ENCODE measurements at places on chromosomes 6 and 20. TPM values are rescaled to one million over a fixed set of nuclear protein-coding genes. Genes with fewer than 3 reads are reported as not detected.

DNA sequence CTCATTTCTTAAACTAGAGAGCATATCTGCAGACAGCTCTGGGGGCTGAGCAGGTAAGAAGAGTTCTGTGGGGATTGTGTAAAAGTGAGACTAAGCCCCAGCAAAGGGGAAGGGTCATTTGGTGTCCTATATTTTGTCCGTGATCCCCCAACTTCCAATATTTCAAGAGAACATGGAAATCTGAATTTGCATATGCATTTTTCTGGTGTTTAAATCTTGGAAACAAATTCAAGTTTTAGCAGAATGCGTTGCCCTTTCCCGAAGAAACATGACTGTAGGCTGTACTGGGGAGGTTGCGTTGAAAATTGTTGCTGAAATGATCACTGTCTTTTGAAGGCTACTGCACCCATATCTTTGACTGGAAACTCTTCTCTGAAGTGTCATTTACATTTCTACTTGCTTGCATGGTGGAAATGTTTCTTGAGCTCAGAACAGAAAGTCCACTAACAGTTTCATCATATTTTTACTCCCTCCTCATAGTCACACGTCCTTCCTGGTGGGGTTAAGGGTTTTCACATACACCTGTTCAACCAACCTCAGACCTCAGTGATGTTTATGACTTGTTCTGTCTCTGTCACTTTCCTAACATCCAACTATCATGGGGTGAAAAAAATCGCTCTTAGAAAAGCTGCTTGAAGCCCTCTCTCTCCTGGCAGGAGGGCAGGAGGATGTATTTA is 140.3 kb downstream of the BCAS1 start:
- no peaks in the 10 kb centered on the region for H3K27me3 ChIP-seq
- H3K4me1 ChIP-seq: peaks cover 62% of the 10 kb centered on the region
- no peak overlapping the region for H3K4me3 ChIP-seq
- DNase-seq: no peak

GRCh38 chr6:92364948-92365541 is 1054.3 kb downstream of the EPHA7 start:
- no peak for DNase-seq
- H3K4me1 ChIP-seq: no peaks in the 10 kb centered on the region
- no peak overlapping the region for H3K27ac ChIP-seq
- H3K36me3 ChIP-seq: no peaks in the 10 kb centered on the region

GRCh38 chr6:127518191-127518709 is 885 bp downstream of the MTCL3 start:
- peak overlapping the region; percentile 57 for H3K4me3 ChIP-seq
- no peak for DNase-seq
- peaks cover 45% of the 10 kb centered on the region for H3K27me3 ChIP-seq
- no peak overlapping the region for H3K27ac ChIP-seq
- peaks cover 44% of the 10 kb centered on the region for H3K4me1 ChIP-seq

GRCh38 chr20:44946271-44946852 is 13.8 kb downstream of the TOMM34 start:
- H3K4me3 ChIP-seq: no peak overlapping the region
- H3K36me3 ChIP-seq: peaks cover 66% of the 10 kb centered on the region
- no peak for DNase-seq
- H3K27me3 ChIP-seq: no peaks in the 10 kb centered on the region
- peaks cover 1% of the 10 kb centered on the region for H3K4me1 ChIP-seq

DNA sequence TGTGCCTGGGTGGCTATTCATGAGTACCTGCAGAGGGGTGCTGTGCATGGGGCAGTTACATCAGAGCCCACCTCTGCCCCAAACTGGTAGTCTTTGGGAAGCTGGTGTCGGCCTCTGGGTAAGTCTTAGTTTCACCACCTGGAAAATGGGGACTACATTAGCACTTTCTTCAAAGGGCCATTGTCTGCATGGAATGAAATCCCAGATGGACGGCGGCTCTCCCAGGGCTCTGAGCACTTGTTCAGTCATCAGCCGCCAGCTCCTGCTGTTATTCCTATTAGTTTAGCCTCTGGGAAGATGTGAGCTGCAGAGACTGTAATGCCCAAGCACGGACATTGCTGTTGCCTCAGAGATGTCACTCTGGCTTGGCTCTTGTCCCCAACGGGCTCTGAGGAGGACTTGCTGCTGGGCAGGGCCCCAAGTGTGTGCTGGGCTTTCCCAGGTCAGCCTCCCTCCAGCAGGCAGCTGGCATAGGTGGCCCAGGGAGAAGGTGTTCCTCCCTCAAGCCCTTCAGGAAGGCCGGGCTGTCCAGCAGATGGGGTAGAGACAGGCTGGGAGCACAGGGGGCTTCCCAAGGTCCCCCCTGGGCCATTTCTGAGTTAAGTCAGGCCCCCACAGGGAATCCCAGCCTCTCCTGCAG is 268.3 kb downstream of the TFAP2C start:
- no peak overlapping the region for H3K27ac ChIP-seq
- H3K27me3 ChIP-seq: no peaks in the 10 kb centered on the region

GRCh38 chr6:28597217-28597835 is 71.6 kb downstream of the GPX5 start:
- no peaks in the 10 kb centered on the region for H3K36me3 ChIP-seq
- no peak overlapping the region for H3K27ac ChIP-seq
- H3K4me1 ChIP-seq: peaks cover 7% of the 10 kb centered on the region
- H3K4me3 ChIP-seq: no peak overlapping the region

DNA sequence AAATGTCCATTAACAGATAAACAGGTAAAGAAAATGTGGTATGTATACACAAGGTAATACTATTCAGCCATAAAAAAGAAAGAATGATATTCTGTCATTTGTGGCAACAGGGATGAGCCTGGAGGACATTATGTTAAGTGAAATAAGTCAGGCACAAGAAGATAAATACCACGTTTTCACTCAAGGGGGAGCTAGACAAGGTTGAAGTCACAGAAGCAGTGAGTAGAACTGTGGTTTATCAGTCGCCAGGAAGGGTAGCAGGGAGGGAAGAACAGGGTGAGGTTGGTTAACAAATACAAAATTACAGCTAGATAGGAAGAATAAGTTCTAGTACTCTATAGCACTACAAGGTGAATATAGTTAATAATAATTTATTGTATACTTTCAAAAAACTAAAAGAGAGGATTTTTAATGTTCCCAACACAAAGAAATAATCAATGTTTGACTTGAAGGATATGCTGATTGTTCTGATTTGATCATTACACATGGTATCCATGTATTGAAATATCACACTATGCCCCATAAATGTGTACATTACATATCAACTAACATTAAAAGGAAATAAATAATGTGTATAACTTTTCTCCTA is 21.1 kb downstream of the RTN4IP1 start:
- peak; percentile 55 for DNase-seq
- H3K27me3 ChIP-seq: no peaks in the 10 kb centered on the region
- H3K27ac ChIP-seq: no peak overlapping the region
- H3K4me1 ChIP-seq: peaks cover 12% of the 10 kb centered on the region

GRCh38 chr20:17614176-17614811 is 44.4 kb downstream of the DSTN start:
- H3K36me3 ChIP-seq: peaks cover 23% of the 10 kb centered on the region
- H3K27me3 ChIP-seq: no peaks in the 10 kb centered on the region
- peaks cover 43% of the 10 kb centered on the region for H3K4me1 ChIP-seq
- H3K4me3 ChIP-seq: no peak overlapping the region

DNA sequence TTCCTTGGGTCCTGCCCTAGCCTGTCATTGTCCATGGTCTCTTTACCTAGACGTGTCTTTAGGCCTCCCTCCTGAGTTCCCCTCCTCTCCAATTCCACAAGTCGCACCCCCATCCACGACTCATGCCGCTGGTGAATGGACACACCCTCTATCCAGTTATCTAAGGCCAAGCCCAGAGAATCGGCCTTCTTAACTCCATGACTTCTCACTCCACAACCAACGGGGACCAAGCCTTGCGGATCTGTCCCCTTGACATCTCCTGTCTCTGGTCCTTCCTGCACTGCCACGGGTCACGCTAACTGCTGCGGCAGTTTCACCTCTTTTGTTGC is 7.0 kb upstream of the RREB1 start:
- peaks cover 12% of the 10 kb centered on the region for H3K27me3 ChIP-seq
- H3K36me3 ChIP-seq: no peaks in the 10 kb centered on the region
- peaks cover 7% of the 10 kb centered on the region for H3K4me1 ChIP-seq
- no peak overlapping the region for H3K27ac ChIP-seq

The PRL gene
- total RNA-seq: not detected

- H3K27me3 ChIP-seq: peaks cover 53% of the 10 kb centered on the region
- no peak for DNase-seq
- H3K4me3 ChIP-seq: no peak overlapping the region
- H3K36me3 ChIP-seq: no peaks in the 10 kb centered on the region
Measured at GRCh38 chr6:33974030-33974429, 170.2 kb upstream of the MLN start.

The EPB41L1 gene
- total RNA-seq: not detected

DNA sequence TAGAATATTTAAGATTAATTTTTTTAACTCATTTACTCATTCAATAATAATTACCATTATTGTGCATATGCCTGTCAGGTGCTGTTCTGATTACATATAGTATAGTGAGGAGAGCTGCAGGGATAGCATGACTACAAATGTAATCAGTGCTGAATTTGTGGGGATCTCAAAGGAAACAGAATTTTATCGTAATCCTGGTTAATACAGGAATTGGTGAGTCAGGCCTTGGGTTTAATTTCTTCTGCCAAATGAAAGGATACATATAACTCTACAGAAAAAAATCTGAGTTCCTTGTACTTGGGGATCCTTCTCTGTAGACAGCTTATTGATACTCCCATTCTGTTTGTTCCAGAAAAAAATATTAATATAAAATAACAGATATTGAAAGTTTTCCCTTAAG is 297.2 kb downstream of the GJA1 start:
- H3K27me3 ChIP-seq: no peaks in the 10 kb centered on the region
- H3K4me1 ChIP-seq: no peaks in the 10 kb centered on the region
- no peak overlapping the region for H3K4me3 ChIP-seq
- no peak for DNase-seq
- no peak overlapping the region for H3K27ac ChIP-seq

The COL12A1 gene
- 0.05 TPM for total RNA-seq

DNA sequence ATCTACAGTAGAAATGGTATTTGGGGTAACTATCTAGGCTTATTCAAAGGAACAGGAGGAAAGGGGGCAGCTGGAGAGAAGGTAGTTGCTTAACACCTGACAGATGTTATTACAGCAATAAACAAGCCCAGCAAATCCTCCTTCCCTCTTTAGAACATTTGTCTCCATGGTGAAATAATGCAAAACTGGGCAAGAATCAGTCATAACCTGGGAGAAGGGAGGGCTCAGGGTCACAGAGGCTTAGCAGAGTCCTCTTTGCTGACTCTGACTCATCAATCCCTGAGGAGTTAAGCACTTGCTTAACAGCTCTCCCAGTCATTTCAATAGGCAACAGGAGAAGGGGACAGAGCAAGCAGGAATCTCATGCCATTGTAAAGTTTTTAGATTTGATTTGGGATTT is 230.3 kb downstream of the IBTK start:
- no peaks in the 10 kb centered on the region for H3K4me1 ChIP-seq
- DNase-seq: no peak
- H3K4me3 ChIP-seq: no peak overlapping the region
- H3K36me3 ChIP-seq: no peaks in the 10 kb centered on the region
- no peak overlapping the region for H3K27ac ChIP-seq
- H3K27me3 ChIP-seq: no peaks in the 10 kb centered on the region

- H3K27me3 ChIP-seq: peaks cover 11% of the 10 kb centered on the region
- H3K4me3 ChIP-seq: no peak overlapping the region
- no peak overlapping the region for H3K27ac ChIP-seq
- no peaks in the 10 kb centered on the region for H3K4me1 ChIP-seq
Measured at GRCh38 chr6:32332433-32332832, 39.3 kb downstream of the TSBP1 start.

- H3K4me1 ChIP-seq: no peaks in the 10 kb centered on the region
- no peak overlapping the region for H3K27ac ChIP-seq
- no peaks in the 10 kb centered on the region for H3K27me3 ChIP-seq
- H3K4me3 ChIP-seq: no peak overlapping the region
- no peaks in the 10 kb centered on the region for H3K36me3 ChIP-seq
Measured at GRCh38 chr6:140980265-140980887, 1152.3 kb upstream of the GJE1 start.

- DNase-seq: no peak
- H3K4me1 ChIP-seq: no peaks in the 10 kb centered on the region
- H3K4me3 ChIP-seq: no peak overlapping the region
- no peaks in the 10 kb centered on the region for H3K36me3 ChIP-seq
Measured at GRCh38 chr6:37589941-37590340, 90.2 kb upstream of the CCDC167 start.

The NFATC2 gene
- 53.5 TPM for total RNA-seq

The TCP11 gene
- not detected for total RNA-seq

DNA sequence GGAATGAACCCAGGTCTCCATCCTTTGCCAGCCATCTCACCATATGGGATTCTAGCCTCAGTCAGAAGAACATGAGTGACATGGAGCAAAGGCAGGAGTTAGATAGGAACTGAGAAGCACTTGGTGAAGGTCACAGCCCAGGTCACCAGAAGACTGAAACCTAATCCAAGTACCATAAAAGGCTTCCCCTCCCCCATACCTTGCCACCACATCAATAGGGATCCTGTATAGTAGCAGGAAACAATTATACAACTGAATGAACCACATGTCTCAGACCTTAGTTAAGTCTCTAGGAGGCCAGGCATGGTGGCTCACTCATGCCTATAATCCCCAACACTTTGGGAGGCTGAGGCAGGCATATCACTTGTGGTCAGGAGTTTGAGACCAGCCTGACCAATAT is 49.6 kb downstream of the KIZ start:
- DNase-seq: peak; percentile 78
- no peaks in the 10 kb centered on the region for H3K27me3 ChIP-seq
- H3K36me3 ChIP-seq: peaks cover 19% of the 10 kb centered on the region

DNA sequence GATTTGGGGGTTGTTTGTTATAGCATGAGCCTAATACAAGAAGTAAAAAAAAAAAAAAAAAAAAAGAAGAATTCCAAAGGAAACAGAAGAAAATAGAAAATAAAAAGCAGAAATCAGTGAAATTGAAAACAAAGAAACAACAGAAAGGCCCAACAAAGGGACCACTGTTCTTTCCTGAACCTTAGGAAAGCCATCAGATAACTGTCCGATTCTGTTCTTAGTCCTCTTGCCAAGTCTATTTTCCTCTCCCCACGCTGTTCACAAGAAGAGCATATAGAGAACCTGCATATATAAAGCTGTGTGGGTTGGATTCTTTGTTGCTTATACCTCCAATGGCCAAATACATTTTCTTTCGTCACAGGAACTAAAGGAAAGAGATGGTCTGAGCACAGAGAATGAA is 38.0 kb upstream of the IPCEF1 start:
- DNase-seq: no peak
- peaks cover 2% of the 10 kb centered on the region for H3K27me3 ChIP-seq
- H3K27ac ChIP-seq: no peak overlapping the region
- no peak overlapping the region for H3K4me3 ChIP-seq

DNA sequence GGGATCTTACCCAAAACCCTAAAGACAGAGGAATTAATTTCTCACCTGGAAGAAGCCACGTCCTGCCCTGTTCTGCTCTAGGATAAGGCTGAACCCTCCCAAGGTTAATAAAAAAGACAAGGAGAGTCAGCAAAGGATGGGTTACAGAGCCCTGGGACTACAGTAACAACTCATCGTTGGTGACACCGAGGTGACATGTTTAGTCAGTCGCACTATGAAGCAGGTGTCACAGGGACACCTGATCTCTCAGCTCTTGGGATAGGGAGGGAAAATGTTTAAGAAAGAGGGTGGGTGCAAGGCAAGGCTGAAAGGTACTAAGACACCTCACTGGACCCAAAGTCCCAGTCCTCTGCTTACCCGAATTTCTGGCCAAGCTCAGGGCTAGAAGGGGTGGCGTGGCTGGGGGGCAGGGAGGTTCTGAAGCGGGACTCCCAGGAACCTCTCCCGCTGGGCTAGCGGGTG is 562 bp downstream of the MOCS1 start:
- H3K4me1 ChIP-seq: peaks cover 5% of the 10 kb centered on the region
- no peak overlapping the region for H3K27ac ChIP-seq
- H3K27me3 ChIP-seq: peaks cover 20% of the 10 kb centered on the region
- no peak for DNase-seq
- no peaks in the 10 kb centered on the region for H3K36me3 ChIP-seq

All from activated CD8-positive, alpha-beta T cell treated with anti-CD3 and anti-CD28 coated beads, Interleukin-2, amount 10 ng/mL, durations not matched to agents 7 days and 5 days (primary cell).